ENCODE measurements at places on chromosomes 3 and 15. TPM values are rescaled to one million over a fixed set of nuclear protein-coding genes. Genes with fewer than 3 reads are reported as not detected.

SLC2A2 gene
- polyA plus RNA-seq: not detected

GRCh38 chr3:44965165-44965564 lies 10.8 kb downstream of the ZDHHC3 start:
- peaks cover 27% of the 10 kb centered on the region for H3K4me1 ChIP-seq
- H3K27ac ChIP-seq: no peak overlapping the region
- H3K27me3 ChIP-seq: no peaks in the 10 kb centered on the region
- H3K36me3 ChIP-seq: no peaks in the 10 kb centered on the region

DNA sequence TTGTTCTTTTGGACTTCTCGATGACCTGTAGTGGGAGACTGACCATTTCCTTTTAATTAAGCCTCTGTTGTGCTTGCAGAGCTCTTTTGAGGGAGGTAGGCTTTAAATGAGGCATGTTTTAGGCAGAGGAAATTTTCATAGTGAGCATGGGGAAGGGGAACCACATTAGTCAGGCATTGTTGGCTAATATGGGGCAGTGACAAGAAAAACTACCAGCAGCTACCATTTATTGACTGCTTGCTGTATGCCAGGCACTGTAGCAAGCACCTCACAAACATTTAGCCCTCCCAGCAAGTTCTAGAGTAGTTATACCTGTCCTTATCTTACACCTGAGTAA lies 10.9 kb downstream of the ATG7 start:
- DNase-seq: no peak
- no peak overlapping the region for H3K27ac ChIP-seq
- peaks cover 9% of the 10 kb centered on the region for H3K36me3 ChIP-seq
- peaks cover 7% of the 10 kb centered on the region for H3K4me1 ChIP-seq

- H3K36me3 ChIP-seq: no peaks in the 10 kb centered on the region
- no peak for DNase-seq
- H3K27me3 ChIP-seq: peaks cover 57% of the 10 kb centered on the region
- peak overlapping the region; percentile 51 for H3K27ac ChIP-seq
- no peaks in the 10 kb centered on the region for H3K4me1 ChIP-seq
- peak overlapping the region; percentile 28 for H3K4me3 ChIP-seq
Observed at GRCh38 chr15:96331144-96331944, 844 bp downstream of the NR2F2 start.

- H3K27ac ChIP-seq: no peak overlapping the region
- no peaks in the 10 kb centered on the region for H3K27me3 ChIP-seq
- H3K4me1 ChIP-seq: no peaks in the 10 kb centered on the region
- peak; percentile 19 for DNase-seq
Observed at GRCh38 chr3:13501958-13502790, 22.1 kb downstream of the HDAC11 start.

- no peak overlapping the region for H3K27ac ChIP-seq
- no peaks in the 10 kb centered on the region for H3K4me1 ChIP-seq
- H3K4me3 ChIP-seq: no peak overlapping the region
- no peaks in the 10 kb centered on the region for H3K27me3 ChIP-seq
Observed at GRCh38 chr3:106457281-106458180, 588.7 kb upstream of the CBLB start.
